ENCODE measurements at places on chromosomes 16 and 17.
A peak's percentile ranks its signal among the peaks of the same experiment; 100 is the strongest.

DNA sequence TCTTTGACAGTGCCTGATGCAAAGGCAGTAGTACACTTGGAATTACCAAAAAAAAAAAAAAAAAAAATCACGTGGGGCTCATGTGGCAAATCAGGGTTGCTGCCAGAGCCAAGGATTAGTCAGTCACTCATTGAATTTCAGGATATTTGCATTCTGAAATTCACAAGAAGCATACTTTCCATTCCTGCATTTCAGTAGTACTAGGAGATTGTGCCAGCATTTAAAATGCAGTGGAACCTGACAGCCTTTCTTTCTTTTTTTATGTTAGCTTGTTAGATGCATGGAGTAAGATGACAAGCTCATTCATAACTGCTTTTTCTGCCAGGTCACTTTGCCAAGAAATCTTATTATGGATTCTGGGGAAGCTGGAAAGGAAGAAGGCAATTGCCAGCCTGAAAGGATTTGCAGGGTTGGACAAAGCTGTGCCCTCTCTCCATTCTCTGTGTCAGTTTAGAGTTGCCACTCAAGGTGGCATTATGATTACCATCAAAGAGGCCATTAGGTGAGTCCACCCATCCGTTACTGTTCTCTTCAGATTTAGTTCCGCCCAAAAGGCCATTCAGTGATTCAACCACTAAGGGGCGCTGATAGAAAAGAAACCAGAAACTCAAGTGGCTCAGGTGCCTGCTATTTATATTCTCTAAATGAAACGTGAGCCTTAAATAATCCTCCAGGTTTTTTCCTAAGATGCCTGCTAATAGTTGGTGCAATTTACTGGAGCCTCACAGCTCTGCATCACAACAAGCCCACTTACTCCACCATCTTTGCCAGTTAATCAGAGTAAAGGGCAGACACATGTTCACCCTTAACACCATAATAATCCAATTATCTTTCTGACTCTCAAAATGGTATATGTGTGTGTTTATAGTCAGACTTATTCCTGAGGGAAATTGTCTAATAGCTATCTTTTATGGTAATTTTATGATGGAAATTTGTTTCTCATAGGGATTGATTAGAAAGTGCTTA, 59.0 kb downstream of the TANGO6 start:
- peak; percentile 17 for DNase-seq

DNA sequence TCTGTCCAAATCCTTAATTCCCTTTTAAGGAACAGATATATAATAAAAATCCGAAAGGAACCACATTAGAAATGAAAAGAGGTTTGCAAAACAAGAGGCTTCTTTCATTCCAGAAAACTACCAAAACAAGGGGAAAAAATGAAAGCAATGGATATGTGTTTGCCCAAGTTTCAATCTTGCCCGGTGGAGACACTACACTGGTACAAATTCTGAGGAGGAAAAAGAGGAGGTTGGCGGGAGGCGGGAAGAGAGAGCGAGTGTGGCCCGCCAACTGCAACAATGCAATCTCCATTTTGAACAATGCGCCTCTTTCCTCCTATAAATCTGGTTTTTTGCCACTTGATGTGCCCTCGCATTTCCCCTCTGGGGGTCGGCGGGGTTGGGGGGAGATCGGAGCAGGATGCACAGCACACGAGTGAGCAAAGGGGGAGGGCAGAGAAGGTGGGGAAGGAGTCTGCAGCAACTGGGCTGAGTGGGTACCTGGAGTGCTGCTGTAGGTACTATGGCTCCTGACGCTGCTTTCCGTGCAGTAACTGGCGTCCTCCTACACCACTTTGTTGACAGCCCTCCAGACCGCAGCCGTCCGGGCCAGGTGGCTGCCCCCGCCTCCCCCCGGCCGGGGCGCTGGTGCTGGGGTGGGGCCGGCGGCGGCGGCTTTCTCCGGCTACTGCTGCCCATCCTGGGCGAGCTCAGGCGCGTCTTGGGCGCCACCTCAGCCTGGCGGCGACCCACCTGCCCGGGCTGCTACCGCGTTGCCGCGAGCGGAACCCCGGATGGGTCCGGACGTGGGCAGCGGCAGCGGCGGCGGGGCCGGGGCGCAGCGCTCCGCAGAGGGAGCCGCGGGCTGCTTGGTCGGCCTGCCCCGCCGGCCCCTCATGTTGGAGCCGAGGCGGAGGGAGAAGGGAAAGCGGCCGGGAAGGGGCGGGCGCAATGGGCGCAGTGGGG, 93.8 kb upstream of the PLEKHM1 start:
- peak; percentile 77 for DNase-seq

DNA sequence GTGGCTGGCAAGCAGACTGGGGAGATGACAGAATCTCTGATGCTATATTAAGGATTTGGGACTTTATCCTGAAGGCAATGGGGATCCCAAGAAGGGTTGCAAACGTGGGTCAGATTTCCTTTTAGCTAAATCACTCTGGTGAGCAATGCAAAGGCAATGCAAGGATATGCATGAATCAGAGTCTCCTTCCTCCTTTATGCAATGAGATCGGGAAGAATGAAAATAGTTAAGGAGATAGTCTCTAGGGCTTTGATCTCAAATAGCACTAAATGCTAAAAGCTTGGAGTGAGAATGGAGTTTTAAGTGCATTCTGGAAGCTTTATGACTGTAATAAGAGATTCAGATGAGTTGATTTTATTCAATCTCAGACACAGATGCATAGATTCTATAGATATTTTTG, 27.2 kb upstream of the SHISA9 start:
- no peak for DNase-seq

GRCh38 chr17:11082559-11082958, 158.5 kb upstream of the SHISA6 start:
- no peak for DNase-seq

GRCh38 chr16:88521674-88522073, 48.5 kb upstream of the ZC3H18 start:
- no peak for DNase-seq

DNA sequence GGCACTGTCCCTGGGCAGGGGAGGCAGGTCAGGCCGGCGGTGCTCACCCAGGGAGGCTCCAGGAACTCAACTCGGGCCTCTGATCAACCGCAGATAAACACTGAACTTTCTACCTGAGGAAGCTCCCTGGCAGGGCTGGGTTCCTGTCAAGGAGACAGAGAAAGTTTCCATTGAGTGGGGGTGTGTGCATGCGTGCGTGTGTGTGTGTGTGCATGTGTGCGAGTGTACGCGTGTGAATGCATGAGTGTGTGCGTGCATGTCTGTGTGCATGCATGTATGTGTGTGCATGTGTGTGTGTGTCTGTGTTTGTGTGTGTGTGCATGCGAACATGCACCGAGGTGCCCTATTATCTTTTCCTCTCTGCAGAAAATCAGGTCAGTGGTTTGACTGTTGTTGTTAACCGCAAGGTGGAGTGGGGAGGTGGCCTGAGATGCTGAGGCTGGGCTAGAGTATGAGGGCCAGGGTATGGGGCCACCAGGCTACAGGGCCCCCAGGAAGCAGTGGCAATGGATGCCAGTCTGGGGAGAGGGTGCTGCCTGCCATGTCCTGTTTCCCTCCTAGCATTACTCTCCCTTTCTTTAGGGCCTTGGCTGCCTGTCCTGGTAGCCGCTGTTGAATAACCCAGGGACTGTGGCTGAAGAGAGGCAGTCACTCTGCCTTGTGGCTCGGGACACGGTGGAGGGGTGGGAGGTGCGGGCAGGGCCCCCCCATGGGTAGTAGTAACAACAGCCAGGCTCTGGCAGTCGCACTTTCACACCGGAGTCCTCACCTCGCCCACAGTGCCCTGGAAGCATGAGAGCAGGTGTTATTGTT, 24.0 kb downstream of the CCR7 start:
- DNase-seq = no peak

GRCh38 chr17:7807206-7807605, 26.8 kb upstream of the KDM6B start:
- no peak for DNase-seq

- no peak for DNase-seq
These were observed 19.1 kb downstream of the ABCC3 start for GRCh38 chr17:50653738-50654137.

DNA sequence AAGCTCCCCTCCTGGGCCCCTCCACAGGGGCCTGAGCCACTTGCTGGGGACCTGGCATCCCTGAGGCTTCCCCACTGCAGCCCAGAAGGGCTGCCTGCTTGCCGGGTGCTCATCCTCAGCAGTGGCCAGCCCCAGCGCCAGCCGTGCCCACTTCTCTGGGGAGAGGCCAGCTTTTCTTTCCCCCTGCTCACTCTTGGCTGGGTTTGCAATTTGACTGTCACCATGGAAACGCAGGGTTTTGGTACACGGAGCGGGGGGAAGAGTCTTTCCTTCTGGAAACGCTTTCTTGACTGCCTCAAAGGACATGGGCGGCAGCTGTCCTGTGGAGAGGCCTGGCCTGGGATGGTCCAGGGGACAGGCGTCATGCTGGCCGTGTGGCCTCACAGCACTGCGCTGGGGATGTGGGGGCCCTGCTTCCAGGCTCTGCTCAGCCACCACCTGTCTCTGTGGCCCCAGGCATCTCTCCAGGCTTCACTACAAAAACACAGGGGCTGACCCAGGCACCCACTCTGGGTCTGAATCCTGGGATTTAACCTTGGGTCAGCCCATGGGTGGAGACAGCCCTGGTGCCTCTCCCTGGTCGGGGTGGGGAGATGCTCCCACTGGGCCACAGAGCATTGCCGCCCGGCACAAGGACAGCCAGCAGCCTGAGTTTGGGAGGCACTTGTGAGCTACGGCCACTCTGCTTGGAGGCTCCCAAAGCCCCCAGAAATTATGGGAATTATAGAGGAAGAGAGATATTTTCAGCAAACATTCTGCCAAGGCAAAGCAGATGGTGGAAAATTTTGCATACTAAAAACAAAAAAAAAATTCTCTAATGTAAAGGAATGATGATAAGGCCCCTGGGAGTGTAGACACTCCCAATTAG, 45.9 kb upstream of the DOC2B start:
- no peak for DNase-seq

- DNase-seq = no peak
These were observed 9.7 kb downstream of the RMI2 start for GRCh38 chr16:11354733-11355574.

GRCh38 chr17:74919440-74920305, 3.4 kb downstream of the USH1G start:
- DNase-seq = no peak

DNA sequence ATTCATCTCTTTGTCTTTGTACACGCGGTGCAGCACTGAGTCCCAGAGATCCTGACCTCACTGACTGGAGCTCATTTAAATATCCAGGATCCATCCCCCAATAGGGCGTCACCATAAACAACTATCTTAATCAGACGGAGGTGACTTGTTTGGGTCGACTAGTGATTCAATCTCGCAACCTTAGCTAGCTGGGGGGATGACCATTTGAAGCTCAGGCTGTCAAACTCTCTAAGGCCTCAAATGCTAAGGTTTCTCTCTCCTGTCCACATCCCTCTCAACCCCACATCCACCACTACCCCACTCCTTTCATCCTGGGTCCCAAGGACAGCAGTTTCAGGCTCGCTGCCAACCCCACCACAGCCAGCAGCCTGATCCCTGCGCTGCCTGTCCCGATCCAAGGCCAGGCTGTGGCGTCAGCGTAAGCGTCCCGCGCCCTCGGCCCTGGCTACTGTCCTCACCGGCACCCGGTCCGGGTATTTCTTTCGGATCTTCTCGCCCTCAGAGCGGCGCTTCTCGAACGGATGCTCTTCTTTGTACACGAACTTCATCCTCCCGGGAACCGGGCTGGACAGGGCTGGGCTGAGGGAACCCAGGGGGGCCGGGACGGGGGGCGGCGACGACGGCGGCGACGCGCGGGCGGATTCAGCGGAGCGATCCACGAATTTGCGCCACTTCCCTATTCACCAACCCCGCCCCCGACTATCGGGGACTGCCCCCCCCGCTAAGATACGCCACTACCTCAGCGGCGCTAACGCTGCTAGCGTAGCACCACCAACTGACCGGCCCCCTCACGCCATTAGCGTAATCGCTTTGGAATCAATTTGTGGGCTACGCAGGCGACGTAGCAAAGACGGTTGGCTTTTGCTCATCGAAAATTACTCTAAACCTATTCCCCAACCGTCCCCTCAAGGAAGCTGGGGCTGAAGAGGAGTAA, at the start of gene GABARAP:
Gene GABARAP (minus strand): TSS at position 667 of the 934 bp plus-strand sequence. CDS start 119 bp downstream, at position 548.
- peak; percentile 98 for DNase-seq

- DNase-seq = peak; percentile 6
These were observed 106.2 kb downstream of the KCNJ12 start for GRCh38 chr17:21482189-21482865.

DNA sequence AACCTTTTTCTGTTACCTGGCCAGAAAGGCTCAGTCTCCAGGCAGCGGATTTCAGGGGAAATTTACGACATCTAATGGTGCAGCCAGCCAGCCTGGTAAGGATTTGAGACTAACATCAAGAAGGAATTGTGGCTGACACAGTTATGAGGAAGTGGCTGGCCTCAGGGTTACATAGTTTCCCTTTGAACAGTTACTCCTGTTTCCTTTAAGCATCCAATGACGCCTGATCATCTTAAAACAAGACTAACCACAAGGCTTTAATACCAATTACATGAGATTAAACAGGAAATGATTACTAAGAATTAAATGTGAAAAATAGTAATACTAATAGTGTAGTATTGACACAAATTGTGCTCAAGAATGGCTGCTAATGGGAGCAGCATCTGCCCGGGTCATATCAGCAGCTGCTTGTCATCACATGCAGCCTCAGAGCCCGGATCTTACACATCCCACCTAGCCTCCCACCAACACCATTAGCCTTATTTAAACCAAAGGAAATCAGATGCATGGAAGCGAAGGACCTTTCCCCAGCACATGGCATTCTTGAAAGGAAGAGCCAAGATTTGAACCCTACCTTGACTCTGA, 431.8 kb downstream of the PMP22 start:
- no peak for DNase-seq

- no peak for DNase-seq
These were observed 27.3 kb downstream of the HEXIM2 start for GRCh38 chr17:45189009-45189408.

- no peak for DNase-seq
These were observed 67.8 kb upstream of the MMP2 start for GRCh38 chr16:55411231-55411630.

- no peak for DNase-seq
These were observed 2.3 kb upstream of the ABCA10 start for GRCh38 chr17:69230939-69231338.

DNA sequence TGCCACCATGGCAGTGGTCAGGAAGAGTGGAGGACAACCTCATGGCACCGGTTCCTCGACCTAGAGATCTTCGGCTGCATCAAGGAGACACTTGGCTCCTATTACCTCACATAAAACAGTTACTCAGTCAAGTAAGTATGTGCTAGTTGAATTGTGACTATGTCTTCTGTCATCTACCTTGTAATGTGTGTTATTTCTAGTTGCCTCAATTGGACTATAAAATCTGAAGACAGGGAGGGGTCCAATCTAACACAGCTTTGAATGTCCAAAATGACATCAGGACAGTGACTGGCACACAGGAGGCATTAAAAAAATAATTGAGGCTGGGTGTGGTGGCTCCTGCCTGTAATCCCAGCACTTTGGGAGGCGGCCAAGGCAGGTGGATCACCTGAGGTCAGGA, 17.2 kb downstream of the C16orf86 start:
- DNase-seq = no peak

GRCh38 chr17:21287703-21288449, 3.4 kb downstream of the MAP2K3 start:
- DNase-seq = peak; percentile 97
